CD8-positive, alpha-beta T cell (primary cell): ENCODE measurements at places on chromosomes 3 and 15.

DNA sequence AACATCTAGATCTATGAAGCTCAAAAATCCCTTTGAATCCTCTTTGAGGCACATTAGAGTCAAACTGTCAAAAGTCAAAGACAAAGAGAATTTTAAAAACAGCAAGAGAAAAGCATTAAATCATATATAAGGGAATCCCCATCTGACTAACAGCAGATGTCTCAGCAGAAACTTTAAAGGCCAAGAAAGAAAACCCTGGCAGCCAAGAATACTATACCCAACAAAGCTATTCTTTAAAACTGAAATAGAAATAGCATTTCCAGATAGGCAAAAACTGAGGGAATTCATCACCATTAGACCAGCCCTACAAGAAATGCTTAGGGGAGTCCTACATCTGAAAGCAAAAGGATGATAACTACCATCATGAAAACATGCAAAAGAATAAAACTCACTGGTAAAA, 211.2 kb upstream of the PDZRN3 start:
- no peak for DNase-seq

DNA sequence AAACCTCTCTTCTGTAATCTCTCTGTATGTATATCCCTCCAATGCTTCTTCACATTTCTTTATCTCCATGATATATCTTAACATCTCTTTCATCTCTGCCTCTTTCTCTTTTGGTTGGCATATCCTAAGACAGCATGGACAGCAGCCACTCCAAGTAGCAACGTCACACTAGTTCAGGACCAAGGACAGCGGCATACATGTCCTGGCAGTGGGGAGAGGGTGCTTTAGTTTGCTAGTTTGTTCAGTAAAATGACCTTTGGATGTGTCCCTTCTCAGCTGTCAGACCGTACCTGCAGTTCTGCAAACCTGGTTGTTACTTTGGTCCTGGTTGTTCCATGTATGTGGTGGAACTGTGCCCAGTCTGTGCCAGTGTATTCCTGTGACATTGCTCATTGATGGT, 225.6 kb upstream of the ROPN1 start:
- no peak for DNase-seq

DNA sequence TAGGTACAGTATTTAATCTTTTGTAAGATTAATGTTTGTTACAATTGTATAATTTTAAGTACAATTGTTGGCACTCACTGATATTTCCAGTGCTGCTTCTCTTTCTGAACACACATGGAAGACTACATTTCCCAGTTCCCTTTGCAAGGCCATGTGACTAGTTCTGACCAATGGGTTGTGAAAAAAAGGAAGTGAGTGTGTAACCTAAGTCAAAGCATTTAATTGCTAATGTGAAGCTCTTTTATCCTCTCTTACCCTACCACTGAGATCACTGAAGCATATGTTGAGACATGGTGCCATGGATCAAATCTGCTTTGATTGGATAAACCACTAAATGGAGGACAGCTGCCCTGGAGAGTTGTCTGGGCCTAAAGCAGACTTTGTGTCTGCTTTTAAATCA, 83.9 kb upstream of the PLXND1 start:
- no peak for DNase-seq

DNA sequence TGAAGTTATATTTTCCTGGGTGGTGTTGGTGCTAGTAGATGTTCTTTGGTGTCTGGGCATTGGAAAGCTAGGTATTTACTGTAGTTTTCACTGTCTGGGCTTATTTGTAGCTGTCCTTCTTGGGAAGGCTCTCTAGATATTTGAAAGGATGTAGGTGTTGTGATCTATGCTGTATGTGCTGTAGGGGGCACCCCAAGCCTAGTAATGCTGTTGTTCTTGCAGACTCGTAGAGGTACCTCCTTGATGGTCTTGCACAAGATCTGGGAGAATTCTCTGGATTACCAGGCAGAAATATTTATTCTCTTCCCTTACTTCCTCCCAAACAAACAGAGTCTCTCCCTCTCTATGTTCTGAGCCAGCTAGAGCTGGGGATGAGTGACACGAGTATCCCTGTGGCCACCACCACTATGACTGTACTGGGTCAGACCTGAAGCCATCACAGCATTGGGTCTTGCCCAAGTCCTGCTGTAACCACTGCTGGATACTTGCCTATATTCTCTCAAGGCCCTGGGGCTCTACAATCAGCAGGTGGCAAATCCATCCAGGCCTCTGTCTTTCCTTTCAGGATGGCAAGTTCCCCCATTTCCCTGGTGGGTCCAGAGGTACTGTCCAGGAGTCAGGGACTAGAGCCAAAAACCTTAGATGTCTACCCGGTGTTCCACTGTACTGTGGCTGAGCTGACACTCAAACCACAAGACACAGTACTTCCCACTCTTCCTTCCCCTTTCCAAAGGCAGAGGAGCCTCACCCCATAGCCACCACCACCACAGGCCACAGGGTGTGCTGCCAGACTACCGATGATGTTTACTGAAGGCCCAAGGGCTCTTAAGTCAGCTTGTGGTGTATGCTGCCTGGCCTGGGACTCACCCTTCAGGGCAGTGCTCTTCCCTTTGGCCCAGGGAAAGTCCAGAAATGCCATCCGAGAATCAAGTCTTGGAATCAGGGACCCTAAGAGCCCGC, 195.2 kb upstream of the DPPA4 start:
- peak; percentile 67 for DNase-seq

- DNase-seq: peak; percentile 56
Observed at GRCh38 chr3:4986782-4987537, 7.7 kb downstream of the BHLHE40 start.

- no peak for DNase-seq
Observed at GRCh38 chr15:83869341-83869740, 215.4 kb downstream of the ADAMTSL3 start.

DNA sequence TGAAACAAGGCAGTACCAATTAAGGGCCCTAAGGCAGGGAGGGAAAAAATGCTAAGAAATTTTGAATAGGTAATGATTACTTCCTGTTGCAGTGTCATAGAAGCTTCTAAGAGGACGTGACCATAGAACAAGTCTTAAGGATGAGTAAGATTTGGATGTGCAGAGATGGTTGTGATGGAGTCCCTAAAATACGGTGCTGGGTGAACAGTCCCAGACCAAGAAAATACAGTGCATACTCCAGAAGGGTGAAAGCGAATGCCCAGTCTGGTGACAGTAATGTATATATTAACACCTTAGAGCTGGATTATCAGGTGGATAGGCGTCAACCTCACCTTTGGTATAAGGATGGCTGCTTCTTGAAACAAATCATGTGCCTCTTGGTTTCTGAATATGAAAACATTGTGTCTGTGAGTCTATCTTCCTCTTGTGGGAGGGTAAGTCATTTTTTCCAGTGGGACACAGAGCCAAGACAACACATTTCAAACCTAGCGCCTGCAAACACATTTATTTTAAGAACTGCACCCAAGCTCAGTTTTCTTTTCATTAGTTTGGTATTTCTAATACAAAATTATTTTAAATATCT, 101.2 kb upstream of the TP63 start:
- no peak for DNase-seq
